Choroid plexus epithelial cell (primary cell): ENCODE measurements at places on chromosomes 12 and 14.

- no peak for DNase-seq
Observed at GRCh38 chr12:94942663-94943062, 60.8 kb downstream of the NDUFA12 start.

DNA sequence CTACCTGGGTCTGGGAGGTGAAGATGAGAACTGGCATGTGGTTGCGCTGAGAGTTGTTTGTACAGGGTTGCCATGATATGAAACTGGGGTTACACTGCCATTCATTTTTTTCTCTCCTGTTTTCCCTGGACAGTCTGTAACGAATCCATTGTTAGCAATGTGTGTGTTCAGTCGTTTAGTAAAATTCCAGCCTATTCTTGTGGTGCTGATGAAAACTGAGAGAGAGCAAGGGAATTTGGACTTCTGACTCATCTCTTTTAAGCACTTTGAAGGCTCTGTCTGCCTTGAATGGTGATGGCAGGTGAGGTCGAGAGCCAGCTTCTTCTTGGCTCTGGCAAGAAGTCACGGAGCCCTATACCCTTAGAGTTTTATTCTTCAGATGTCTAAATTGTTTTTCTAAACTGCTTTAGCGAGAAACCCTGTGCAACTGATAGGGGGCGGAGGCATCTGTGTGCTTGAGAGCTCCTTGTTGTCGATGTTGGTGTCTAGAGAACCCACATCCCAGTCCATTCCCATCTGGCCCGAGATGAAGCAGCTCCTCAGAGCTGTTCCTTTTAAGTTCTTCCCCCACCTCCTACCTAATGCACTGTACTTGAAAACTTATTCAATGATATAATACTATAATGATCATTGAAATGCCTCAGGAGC, 204.4 kb downstream of the TMX1 start:
- DNase-seq = no peak

DNA sequence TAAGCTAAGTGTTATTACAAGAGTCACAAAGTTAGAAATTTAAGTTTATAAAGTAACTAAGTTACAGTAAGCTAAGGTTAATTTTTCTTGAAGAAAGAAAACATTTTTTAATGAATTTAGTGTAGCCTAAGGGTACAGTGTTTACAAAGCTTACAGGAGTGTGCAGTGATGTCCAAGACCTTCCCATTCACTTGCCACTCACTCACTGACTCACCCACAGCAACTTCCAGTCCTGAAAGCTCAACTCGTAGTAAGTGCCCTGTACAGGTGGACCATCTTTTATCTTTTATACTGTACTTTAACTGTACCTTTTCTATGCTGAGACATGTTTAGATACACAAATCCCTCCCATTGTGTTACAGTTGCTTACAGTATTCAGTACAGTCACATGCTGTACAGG, 60.9 kb upstream of the TMEM263 start:
- no peak for DNase-seq

DNA sequence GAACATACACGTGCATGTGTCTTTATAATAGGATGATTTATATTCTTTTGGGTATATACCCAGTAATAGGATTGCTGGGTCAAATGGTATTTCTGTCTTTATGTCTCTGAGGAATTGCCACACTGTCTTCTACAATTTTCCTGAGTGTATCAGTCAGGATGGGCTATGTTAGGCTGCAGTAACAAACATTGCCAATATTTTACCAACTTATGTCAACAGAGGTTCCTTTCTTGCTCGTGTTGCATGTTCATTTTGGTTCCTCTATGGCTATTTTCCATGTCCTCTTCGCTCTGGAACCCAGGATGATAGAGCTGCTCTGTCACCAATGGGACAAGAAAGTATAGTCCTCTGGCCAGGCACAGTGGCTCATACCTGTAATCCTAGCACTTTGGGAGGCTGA, 86.7 kb downstream of the ZNF664 start:
- no peak for DNase-seq

DNA sequence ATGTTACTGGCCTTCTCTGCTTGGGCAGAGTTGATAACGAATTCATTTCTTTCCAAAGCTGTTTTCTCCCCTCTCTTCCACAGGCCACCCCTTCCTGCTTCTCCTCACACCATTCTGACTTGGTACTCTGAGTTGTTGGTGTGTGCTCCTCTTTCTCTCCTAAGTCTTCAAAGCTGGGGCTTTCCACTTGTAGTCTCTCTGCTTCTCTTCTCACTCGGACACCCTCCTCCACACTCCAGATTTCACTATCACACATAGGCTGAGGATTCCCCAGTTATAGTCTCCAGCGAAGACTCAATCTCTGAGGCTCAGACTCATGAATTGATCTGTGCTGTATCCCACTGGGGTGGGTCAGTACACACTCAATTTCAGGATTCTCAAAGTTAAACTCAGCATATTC, 201.0 kb downstream of the SSPN start:
- no peak for DNase-seq

DNA sequence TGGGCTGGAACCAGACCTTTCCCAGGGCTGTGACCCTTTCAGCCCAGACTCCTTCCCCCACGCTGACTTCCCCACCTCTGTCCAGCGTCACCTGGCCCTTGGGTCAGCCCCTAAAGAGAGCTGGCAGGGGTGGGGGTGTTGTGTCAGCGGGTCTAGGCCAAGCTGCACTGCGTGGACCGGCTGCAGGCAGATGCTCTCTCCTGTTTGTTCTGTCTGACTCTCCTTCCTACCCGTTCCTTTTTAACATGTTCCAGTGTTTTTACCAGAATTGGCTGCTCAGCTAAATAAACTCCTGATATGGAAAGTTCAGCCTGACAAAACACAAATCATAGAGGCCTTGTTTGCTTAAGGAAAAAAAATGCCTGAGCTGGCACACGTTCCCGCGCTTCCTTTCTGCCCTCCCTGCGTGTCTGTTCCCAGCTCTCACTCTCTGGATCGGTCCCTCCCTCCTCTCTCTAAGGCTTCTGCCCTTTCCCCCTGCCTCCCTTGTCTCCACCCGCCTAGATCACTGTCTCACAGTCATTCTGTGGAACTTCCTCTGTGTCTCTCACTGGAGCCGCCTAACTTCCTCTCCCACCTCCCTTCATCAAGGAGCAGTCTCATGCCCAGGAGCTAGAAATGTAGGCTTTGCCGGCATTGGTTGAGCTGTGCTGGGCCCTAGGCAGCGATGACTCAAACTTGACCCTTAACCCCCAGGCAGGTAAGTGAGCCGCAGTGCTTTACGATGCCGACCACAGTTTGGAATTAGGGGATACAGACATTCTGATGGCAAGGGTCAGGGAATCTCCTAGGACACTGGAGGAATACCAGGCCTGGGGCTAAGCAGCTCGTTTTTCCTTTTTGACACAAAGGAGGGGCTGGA, 15.5 kb upstream of the MLXIP start:
- peak; percentile 77 for DNase-seq

- no peak for DNase-seq
Observed at GRCh38 chr14:37585971-37586796, 8.9 kb downstream of the FOXA1 start.

DNA sequence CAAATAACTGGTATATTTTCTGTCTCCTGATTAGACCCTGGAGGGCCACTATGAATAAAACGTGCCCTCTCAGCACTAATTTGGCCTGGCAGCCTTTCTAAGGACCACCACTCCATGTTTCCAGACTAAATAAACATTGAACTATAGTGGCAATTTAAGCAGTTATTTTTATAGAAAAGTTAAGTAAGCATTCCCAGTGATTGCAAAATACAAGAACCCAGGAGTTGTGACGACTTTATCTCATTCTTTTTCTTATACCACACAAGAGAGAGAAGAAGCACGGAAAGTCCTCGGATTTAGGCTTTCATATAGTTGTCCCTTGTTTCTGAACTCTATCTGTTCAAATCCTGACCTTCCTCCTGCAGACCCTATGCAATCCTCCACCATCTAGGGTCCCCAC, 23.1 kb upstream of the STRAP start:
- peak; percentile 71 for DNase-seq

GRCh38 chr14:91417120-91417982, at the start of gene CCDC88C:
Gene CCDC88C (minus strand): TSS chr14:91417820. CDS start chr14:91417690, 130 bp downstream.
- DNase-seq = no peak

DNA sequence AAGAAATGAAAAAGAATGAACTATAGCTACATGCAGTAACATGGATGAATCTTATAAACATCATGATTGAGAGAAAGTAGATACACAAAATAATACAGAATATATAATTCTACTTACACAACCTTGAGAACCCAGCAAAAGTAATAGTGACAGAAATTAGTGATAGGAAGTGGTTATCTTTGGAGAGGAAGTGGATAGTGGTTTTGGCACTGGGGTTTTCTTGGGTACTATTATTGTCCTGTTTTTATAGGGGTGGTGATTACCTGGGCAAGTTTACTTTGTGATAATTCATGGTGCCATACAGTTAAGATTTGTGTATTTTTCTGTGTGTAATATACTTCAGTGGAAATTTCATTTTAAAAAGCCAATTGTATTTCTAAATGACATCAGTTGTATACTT, 352.7 kb downstream of the AEBP2 start:
- DNase-seq = no peak

DNA sequence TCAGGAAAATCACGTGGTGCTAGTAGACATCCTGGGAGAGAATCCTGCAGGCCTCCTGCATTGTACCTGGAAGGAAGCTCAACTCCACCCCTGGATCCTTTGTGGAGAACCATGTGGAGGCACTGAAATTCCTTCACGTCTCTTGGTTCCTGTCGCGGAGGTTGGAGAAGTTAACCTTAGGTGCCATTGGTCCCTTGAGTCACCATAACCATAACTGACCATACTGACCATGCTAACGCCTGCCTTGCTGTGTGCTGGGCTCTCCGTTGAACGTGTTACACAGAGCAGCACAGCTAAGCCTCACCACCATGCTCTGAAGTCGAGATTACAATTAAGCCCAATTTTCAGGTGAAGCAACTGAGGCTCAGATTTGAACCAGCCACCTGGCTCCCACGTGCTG, 18.6 kb downstream of the C14orf132 start:
- DNase-seq = no peak

GRCh38 chr12:84856156-84856900, 56.3 kb downstream of the SLC6A15 start:
- DNase-seq = peak; percentile 11

GRCh38 chr12:79615596-79616560, 74.9 kb downstream of the PAWR start:
- no peak for DNase-seq

DNA sequence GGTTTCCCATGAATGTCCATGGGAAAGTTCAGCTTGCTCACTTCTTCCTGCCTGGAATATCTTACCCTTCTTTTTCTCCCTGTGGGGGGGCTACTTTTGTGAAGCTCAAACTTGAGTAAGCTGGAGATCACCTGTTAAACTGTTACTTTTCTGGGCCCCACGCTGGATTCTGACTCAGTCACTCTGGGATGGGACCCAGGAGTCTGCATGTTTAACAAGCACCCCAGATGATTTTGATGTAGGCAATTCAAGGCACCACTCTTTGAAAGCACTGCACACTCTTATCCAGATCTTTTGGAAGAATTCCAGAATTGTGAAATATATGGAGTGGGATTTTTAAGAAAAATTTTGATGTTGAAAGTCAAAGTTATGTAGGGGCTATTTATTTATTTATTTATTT, 46.3 kb upstream of the IGF1 start:
- DNase-seq = no peak

- DNase-seq = peak; percentile 71
Observed at GRCh38 chr12:77299910-77300669, 234.7 kb upstream of the E2F7 start.

- DNase-seq = peak; percentile 91
Observed at GRCh38 chr14:102314242-102315011, 5.1 kb upstream of the ZNF839 start.
